SK-N-DZ (cell line): ENCODE measurements at places on chromosomes 1 and 21.

DNA sequence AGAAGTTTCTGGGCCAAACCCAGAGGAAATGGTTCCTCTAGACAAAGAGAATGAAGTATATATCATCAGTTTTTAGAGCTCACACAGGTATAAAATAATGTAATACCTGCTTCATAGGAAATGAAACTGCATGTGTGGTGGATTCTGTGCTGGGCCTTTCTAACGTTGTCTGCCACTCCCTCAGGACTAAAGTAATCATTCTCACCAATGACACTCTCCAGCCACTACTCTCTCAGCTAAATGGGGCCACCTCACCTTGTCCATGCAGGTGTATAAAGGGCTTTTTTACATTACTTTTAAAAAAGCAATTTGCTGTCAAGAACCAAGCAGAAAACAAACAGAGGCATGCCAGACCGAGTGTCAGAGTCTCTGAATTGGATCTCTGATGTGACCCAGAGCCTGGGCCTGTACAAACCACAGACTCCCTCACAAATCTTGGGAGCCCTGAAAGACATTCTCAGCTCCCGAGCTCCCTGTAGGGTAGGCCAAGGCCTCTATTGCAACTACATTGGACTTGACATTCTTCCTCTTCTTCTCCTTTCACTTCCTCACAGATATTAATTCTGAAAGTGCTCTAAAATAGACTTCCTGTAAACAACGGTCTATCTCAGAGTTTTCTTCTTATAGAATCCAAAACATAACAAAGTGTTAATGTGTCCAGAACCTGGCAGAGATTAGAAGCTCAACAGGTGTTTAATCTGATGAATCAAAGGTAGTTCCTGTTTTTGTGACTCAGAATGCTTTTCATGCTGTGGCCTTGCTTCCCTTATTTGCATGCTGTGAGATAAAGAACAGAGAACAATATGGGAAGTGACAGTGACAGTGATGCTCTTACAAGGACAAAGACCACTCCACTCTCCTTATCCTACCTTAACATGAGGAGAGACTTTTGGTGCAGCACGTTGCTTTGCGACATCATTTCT lies 8.6 kb downstream of the AIM2 start:
- no peak for DNase-seq

DNA sequence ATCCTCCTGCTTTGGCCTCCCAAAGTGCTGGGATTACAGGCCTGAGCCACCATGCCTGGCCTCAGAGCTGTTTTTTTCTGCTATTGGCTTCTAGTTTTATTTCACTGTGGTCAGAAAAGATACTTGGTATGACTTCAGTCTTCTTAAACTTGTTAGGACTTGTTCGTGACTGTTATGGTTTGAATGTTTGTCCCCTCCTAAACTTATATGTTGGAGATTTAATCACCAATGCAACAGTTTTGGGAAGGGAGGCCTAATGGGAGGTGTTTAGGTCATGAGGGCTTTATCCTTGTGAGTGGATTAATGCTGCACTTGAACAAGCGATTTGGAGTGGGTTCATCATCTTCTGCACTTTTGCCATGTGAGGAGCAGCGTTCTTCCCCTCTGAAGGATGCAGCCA lies 24.5 kb upstream of the SOD1 start:
- no peak for DNase-seq

DNA sequence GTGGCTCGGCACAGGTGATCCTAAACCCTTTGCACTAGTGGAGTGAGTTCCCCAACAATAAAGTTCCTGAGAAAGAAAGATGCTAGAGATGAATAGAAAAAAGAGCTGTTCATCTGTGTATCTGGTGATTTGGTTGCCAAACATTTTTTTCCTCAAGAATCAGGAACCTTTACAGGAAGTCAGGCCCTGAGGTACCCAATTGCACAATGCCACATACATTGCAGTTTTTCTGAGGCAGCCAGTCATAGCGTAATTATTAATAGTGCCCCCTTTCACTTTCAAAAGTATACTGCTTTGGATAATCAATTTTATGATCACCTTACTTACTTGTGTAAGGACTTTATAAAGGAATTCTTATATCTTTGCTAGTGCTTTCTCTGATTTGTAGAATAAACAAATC lies 346.3 kb upstream of the POU3F1 start:
- DNase-seq = no peak

DNA sequence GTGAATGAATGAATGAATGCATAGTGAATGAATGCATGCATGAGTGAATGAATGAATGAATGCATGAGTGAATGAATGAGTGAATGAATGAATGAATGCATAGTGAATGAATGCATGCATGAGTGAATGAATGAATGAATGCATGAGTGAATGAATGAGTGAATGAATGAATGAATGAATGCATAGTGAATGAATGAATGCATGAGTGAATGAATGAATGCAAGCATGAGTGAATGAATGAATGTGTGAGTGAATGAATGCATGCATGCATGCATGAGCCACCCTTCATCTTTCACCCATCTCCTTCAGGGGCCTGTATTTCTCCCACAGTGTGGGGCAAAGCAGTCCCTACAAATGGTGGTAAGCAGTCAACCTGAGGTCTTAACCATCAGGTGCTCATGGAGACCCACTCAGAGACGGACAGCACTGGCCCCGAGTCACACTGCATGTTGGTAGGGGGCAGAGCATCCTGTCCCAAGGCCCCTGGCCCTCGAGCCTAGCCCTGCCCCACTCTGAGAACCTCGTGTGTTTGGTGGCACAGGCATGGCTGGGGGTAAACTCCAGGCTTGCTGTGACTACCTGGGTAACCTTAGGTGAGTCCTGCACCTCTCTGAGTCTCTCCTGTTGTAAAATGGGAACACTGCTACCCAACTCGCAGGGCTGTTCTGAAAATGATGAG lies 28.0 kb upstream of the PAX7 start:
- no peak for DNase-seq

GRCh38 chr1:175892686-175893085 lies 149.3 kb upstream of the TNR start:
- no peak for DNase-seq

GRCh38 chr1:170326186-170326585 lies 180.4 kb downstream of the NTMT2 start:
- DNase-seq = no peak

GRCh38 chr1:14778898-14779865 lies 180.7 kb downstream of the KAZN start:
- DNase-seq = no peak

DNA sequence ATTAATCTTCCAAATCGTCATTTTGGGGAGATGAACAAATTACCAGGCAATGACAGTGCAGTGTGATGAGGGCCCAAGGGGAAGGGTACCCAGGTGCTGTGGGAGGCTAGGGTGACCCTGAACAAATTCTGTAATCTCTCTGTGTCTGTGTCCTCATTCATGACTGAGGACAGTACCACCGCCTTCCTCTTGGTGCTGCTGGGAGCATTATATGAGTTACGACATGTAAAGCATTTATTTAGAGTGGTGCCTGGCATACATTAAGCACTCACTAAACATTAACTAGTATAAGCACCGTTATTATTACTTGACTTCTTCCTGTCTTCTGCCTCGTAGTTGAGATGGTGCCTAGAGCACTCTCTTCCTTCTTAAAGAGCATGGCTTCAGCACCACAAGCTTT lies 468.2 kb upstream of the VAMP3 start:
- DNase-seq = no peak

GRCh38 chr1:147891088-147891487 lies 11.5 kb upstream of the GJA8 start:
- no peak for DNase-seq

DNA sequence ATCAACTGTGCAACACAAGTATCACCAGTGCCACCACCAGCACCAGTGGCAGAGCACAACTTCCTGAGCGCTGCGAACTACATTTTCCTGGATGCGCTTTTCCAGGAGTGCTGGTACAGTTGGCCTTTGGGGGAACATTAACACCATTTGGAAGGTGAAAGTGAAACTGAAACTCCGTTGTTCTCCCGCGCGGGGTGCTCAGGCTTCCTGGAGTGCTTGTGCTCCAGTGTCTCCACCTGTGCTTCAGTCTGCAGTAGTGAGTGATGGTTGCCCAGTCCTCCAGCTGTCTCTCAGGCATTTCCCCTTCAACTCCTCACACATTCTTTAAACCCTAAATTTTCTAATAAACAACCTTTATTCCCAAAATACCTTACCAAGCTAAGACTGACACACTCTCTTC lies 187.8 kb downstream of the LRRIQ3 start:
- DNase-seq = no peak

GRCh38 chr1:226664413-226665101 lies 74.5 kb downstream of the ITPKB start:
- no peak for DNase-seq

- DNase-seq = no peak
Observed at GRCh38 chr1:236465959-236466303, 57.9 kb upstream of the LGALS8 start.
